ENCODE measurements at places on chromosomes 2 and 18. TPM values are rescaled to one million over a fixed set of nuclear protein-coding genes. Genes with fewer than 3 reads are reported as not detected.

The TTN gene
- under 0.01 TPM for total RNA-seq

DNA sequence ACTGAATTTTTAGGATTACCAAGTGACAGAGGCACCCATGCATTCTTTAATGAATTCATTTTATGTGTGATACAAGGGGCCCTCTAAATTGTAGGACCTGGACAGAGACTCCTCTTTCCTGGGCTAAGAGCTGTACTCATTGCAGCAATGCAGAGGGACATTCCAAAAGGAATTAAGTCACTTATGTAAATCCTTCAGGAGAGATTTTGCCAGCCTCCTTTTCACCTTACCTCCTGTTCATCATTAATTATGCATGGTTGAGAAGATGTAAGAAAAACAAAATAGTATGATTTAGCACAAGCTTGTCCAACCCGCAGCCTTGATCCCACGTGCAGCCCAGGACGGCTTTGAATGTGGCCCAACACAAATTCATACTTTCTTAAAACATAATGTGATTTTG, 84.5 kb upstream of the TANK start:
- no peak for DNase-seq

- no peak for DNase-seq
Measured at GRCh38 chr18:22314420-22314819, 103.3 kb downstream of the CTAGE1 start.

DNA sequence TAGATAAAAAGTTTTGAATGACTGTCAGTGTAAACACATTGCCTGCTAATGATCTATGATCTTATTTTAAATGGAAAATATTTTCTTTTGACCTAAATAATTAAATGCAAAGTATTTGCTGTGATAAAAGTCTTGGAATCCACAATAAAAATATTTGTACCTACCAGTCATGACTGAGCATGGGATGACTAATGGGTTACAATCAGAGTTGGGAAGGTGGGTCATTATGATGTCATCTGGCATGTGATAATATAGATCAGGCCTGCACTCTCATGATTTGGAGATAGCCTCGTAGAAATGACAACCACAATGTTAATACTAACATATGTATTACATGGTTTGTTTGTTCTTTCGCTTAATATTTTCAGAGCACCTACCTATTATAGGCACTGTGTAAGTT, 848.8 kb upstream of the KLHL29 start:
- peak; percentile 7 for DNase-seq

DNA sequence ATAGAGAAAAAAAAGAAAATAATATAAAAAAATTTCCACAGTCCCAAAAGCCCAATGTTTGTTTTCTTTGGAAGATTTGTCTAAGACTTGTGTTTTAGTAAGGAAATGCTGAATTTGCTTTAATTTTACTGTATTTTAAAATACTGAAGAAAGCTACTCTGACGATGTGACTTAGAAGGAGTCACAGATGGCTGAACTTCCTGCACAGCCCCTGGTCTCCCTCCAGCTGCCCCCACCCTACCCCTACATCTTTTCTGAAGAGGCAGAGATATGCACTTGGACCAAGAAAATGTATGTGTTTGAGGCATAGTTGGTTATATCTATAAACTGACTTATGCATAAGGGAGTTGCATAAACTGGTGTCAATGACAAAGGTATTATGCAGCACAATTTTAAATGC, 172.3 kb downstream of the CDH2 start:
- no peak for DNase-seq

The XIRP2 gene
- not detected for total RNA-seq

DNA sequence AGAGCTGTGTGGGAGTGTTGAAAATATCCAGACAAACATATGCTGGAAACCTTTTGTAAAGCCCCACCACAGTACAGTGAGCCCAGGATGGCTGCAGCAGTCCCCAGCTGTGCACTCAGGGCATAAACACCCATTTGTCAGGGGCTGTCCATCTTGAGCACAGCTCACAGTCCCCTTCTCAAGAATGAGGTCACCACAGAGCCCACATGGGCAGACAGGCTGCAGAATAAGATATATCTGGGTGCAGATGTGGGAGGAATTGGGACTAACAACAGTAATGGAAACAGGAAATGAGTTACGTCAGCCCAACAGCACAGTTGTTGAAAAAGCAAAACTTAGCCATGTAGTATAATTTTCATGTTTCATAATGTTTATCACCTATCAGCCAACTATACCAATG, 219.6 kb downstream of the ETAA1 start:
- no peak for DNase-seq

The EFR3B gene
- total RNA-seq: 0.71 TPM

- peak; percentile 82 for DNase-seq
Measured at GRCh38 chr2:112626604-112627059, 19.1 kb upstream of the SLC20A1 start.

- no peak for DNase-seq
Measured at GRCh38 chr2:7013471-7014160, 96.4 kb downstream of the RNF144A start.

GRCh38 chr2:101771910-101772321, 74.4 kb downstream of the MAP4K4 start:
- DNase-seq: no peak

DNA sequence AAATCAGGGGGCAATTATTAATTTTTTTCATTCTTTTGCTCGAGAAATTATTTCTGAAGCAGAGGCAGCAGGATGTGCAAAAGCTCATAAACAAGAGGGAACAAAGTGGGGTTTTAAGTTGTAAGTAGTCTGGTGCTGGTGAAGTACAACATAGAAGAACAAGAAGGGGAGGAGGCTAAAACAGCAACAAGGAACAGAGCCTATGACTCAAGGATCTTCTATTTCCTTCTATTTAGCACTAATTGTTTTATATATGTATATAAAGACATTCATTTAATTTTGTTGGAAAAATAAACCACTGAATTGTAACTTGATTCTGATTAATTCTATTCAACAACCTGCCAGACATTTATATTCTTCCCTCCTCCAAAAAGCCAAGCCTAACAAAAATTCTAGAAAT, 35.0 kb downstream of the YES1 start:
- no peak for DNase-seq

DNA sequence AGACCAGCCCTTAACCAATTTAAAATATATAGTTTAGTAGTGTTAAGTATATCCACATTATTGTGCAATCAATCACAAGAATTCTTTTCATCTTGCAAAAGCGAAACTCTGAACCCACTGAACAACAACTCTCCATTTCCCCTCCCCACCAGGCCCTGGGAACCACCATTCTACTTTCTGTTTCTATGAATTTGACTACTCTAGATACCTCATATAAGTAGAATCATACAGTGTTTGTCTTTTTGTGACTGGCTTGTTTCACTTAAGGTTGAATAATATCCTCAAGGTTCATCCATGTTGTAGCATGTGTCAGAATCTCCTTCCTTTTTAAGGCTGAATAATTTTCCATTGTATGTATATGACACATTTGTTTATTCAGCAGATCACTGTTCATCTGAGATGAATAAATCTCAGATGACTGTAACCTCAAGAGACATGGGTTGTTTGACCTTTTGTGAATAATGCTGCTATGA, 8.1 kb upstream of the SOS1 start:
- DNase-seq: no peak

- no peak for DNase-seq
Measured at GRCh38 chr2:196884368-196884767, 42.1 kb downstream of the PGAP1 start.

DNA sequence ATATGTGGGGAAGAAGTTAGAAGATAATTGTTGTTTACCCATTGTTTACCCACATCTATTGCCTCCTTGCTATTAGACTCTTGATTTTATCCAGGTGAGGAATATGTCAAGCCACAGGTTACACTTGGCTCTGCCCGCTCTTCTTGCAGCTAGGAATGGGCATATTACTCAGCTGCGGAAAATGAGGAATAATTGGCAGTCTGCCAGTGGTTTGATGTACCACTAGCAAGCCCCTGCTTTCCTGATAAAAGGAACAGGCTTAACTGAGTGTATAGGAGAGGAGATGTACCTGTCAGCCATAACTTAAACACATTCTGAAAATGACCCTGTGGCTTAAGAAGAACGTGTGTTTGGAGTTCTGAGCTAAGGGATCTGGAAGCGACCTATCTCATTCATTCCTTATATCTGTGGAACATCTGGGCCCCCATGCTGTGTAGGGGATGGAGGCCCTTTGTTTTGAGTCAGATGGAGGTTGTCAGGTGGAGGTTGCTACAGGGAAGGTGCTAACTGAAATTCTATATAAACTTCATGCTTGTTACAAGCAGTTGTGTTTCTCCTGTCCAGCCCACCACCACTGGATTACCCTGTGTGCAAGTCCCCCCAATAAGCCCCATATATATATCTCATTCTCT, 4.6 kb upstream of the FMNL2 start:
- DNase-seq: no peak

DNA sequence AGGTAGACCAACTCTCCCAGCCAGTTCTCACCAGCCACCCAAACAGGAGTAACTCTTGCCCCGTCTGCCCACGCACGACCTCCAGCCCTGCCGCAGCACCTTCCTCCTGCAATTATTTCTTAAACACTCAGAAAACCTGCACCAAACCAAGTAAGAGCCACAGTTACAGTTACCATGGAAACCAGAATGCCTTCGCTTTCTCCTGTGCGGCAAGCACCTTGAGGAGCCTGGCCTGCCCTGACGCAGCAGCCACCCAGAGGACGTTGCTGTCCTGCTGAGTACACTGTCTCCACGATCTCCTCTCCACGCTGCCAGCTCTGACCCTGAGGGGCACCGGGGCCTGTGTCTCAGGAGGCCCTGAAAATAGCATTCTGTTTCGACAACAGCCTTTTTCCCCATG, 94.3 kb upstream of the SMIM21 start:
- no peak for DNase-seq

- DNase-seq: no peak
Measured at GRCh38 chr2:133972786-133973185, 281.1 kb upstream of the MGAT5 start.

Data from Caki2 (cell line).